ENCODE measurements at places on chromosomes 1 and 21.
A peak's percentile ranks its signal among the peaks of the same experiment; 100 is the strongest.

- DNase-seq = no peak
Observed at GRCh38 chr1:80961464-80962190, 839.1 kb upstream of the ADGRL2 start.

DNA sequence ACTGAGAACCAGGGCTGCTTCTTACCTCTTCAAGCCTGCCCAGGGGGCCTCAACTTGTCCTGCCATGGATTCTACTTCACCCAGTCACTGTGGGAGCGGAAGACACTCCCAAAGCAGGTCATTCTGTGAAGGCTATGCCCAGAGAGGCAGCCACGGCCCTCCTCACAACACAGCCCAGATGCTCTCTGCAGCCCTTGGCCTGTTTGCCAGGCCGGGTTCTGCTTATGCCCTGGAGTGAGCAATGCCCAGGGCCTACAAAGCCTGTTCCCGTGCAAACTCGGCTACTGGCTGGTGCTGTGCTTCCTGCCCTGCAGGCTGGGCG, 33.8 kb upstream of the SLC30A1 start:
- DNase-seq = no peak

- DNase-seq = no peak
Observed at GRCh38 chr1:229058111-229058561, 212.8 kb upstream of the RAB4A start.

DNA sequence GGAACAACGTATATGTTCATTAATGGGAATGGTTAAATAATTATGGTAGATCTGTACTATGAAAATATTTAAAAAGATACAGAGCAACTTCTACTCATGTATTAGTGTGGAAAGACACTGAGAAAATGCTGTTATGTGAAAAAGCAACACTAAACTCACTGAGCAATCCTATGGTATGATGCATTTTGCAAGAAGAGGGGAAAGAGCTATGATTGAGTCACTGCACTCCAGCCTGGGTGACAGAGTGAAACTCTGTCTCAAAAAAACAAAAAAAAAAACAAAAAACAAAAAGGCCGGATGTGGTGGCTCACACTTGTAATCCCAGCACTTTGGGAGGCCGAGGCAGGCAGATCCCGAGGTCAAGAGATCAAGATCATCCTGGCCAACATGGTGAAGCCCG, 44.4 kb downstream of the ATP5PO start:
- no peak for DNase-seq

DNA sequence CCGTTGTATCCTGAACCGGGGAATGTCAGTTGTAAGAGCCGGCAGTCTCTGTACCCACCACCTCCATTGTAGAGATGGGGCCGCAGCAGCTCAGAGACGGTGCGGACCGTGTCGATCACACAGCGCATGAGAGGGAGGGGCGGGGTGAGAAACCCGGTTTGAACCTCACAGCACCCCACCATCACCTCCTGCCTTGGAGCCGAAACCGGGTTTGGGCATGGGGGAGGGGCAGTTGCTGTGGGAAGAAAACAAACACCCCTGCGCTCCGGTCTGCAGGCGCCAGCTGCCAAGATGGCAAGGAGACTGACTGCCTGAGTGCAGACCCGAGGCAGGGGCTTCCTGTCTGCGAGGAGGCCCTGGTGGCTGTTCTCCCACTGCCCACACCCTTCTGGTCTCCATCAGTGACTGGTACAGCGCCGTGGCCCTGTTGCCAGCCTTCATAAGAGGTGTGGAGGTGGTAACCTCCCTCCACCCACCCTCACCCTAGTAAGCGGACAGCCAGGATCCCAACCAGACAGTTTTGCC, 69.2 kb upstream of the SSBP3 start:
- DNase-seq = no peak

- peak; percentile 61 for DNase-seq
Observed at GRCh38 chr1:24418898-24419628, 3.5 kb downstream of the NIPAL3 start.

DNA sequence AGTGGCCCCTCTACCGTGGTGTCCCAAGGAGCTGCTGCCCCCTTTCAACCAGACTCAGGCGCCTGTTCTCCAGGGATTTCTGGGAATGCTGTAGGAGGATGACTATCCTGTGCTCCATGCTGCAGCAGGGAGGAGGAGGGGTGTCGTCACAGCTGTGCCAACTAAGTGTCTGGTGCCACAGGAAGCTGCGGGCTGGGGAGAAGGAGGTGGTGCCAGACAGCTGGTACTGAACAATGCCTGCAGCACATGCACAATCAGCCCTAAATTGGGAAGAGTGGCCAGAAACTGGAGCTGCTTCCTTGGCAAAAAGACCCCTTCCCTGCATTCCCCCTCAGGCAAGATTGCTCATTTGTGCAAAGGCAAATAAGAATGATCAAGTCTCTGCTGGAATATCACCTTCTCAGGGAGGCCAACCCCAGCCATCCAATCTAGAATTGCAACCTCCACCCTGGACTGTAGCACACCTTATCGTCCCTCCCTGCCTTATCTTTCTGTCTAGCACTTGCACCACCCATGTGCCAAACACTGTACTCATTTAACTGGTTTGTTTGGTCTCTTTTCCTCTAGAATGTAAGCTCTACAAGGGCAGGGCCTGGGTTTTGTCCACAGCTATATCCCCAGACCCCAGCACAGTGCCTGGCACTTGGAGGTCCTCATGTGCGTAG, 33.3 kb downstream of the LAMB3 start:
- no peak for DNase-seq

GRCh38 chr1:90114521-90115141, 119.7 kb downstream of the ZNF326 start:
- DNase-seq = no peak

DNA sequence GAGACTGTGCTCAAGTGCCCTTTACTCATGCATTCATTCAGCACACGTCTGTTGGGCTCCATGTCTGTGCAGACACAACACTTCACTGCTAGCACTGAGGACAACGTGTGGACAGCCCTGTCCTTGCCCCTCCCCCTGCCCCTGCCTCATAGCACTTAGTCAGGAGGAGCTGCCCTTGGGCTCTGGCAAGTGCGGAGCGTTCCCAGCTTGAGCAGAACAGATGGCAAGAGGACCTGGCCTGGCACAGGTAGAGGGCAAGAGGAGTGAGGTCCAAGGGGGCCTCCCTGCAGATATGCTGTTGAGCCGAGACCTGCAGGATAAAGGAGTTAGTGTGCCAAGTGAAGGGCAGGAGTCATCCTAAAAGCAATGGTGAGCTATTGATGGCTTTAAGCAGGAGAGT, 81.3 kb downstream of the GRIK3 start:
- DNase-seq = no peak

DNA sequence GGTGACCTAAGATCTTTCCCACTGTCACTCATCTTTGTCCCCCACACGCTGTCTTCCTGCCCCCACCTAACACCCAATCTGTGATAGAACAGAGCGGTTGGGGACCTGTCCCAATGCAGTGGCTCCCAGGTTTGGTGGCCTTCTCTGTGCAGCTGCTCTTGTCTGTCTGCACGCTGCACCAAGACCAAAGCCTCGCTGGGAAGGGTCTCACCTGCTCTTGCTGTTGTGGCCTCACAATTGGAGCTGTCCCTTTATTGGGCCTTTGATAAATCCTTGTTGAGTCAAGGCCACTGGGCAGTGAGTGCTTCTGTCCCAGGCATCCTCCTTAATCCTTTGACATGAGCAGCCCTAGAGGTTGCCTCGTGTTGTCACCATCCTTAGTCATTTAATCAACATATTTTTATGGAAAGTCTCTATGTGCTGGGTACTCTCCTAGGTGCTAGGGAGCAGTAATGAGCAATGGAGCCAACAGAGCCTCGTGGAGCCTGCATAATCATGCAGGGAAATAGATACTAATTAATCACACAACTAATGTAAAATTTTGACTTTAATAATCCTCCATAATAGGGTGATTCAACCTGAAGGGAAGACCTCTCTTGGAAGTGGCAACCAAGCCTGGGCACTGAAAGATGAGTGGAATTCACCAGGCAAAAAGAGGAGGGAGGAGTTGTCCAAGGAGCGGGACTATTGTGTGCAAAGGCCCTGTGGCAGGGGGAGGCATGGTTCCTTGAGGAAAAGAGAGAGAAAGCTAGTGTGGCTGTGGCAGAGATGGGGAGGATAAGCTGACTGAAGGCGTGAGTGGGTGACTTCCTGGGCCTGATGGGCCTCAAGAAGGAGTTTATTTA, 57.6 kb downstream of the MAN1C1 start:
- DNase-seq = no peak

DNA sequence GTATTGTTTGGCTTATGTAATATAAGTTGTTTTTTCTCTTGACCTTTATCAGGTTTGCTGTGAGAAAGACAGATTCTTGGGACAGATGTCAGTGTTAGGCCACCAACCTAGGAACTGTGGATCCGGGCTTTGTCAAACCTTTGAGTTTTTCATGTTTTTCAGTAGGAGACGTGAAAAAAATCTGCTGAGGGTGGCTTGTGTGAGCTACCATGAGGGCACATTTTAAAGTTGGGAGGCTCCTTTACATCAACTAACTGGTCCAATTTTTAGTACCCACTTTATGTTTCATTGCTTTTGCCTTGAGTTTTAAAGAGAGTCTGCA, 801 bp downstream of the RPS6KC1 start:
- DNase-seq = no peak

DNA sequence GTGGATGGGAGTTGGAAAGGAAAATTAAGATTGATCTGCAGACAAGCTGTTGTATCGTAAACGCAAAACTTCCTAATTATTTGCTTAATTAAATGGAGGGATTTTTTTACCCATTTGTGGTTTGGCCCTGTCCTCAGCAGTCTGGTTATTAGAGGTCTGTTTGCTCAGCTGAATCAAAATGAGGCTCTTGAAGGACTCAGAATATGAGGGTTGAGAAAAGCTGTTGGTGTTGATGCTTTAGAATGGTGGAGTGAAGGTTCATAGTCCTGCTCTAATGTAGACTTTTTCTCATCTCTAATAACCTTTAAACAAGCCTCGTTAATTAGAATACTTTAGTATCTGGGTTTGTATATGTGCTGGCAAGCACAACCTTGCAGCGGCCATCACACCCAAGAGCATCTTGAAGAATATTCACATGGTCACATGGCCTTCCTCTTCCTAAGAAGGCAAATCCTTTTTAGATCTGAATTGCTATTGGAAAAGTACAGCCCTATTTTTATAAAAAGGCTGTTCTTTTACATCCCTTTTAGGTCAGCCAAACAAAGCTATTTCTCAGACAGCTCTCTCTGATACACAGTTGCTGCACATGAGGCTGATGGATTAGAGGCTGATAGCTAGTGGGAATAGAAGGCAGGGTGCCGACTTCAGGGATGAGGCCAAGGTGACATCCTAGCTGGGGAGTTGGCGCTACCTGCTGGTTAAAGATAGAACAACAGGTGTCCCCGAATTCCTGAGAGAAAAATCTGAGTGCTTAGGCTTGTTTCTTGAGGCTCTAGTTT, 53.8 kb downstream of the MACF1 start:
- peak; percentile 78 for DNase-seq

DNA sequence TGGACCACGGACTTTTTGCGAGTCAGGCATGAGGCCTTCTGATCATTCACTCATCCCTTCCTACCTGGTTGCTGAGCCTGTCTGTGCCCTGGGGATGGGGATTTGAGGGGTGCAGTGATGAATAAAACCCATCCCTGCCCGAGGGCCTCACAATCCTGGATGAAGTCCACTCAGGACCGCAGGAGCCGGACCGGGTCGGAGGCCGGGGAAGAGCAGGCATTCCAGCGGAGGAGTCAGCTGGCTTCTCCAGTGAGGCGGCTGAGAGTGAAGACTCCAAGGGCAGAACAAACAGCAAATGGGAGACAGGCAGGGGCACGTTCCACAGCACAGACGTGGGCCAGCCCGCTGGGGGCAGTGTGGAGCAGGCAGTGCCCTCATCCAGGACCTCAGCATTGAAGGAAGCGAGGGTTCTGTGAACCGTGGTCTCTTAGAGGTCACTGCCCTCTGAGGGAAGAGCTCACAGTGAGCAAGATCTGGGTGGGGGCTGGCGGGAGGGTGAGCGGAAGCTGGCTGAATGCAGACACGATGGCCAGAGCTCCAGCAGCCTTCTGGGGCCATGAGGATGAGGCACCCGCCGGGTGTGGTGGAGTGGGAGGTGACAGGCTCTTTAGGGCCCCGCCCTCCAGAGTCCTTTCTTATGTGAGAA, 10.9 kb upstream of the LRRC3 start:
- DNase-seq = no peak

DNA sequence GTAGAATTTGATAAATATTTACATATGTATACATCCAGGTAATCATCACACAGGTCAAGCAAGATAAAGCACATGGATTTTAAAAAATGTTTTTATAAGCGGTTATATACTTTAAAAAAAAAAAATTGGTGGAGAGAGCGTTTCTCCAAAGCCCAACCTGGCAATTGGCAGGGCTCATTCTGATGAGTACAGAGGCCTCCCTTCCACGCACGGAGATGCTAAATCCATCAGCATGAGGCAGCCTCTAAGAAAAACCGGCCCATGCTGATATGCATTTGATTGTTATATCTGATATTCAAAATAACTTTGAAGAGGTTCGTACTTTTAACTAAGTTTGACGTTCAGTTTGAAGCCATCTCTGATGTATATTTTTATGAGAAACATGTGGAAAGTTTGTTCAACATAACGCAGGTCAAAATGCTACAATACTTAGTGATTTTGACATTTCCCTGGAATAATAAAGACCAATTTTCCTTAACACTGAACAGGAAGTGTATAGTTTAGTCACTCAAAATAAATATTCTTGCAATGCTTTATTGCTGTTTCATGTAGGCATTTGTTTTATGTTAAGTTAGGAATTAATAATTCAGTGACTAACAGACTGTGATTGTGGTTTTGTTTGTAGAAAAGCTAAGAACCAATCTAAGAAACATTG, 151.7 kb downstream of the NR5A2 start:
- DNase-seq = no peak

GRCh38 chr1:17719874-17720273, 35.3 kb upstream of the ACTL8 start:
- no peak for DNase-seq

DNA sequence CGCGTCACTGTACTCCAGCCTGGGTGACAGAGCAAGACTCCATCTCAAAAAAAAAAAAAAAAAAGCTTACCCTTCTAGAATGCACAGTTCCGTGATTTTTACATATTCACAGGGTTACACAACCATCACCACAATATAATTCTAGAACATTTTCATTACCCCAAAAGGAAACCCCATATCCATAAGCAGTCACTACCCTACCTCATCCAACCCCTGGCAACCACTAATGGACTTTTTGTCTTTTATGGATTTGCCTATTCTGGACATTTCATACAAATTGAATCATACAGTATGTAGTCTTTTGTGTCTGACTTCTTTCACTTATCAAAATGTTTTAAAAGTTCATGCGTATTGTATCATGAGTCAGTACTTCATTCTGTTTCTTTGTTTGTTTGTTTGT, 22.8 kb downstream of the SYF2 start:
- no peak for DNase-seq

All from ureter (tissue), 1 donor.